ENCODE measurements at places on chromosomes 2 and 18.

- no peak for DNase-seq
Observed at GRCh38 chr18:6837904-6838303, 108.4 kb downstream of the ARHGAP28 start.

GRCh38 chr18:2994603-2995432 lies 18.1 kb downstream of the LPIN2 start:
- DNase-seq = no peak

DNA sequence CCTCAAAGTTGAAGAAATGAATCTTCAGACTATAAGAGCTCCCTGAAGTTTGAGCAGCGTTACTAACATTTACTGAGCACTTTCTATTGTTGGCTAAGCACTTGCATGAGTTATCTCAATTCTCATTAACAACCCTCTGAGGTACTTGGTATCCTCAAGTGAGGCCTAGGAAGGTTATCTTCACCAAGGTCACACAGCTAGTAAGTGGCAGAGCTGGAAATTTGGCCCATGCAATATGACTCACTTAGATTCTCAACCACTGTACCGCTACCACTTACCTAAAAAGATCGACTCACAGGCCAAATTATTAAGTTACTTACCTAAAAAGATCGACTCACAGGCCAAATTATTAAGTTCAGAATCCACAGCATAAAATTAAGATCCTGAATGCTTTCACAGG lies 8.7 kb upstream of the METAP1D start:
- no peak for DNase-seq

DNA sequence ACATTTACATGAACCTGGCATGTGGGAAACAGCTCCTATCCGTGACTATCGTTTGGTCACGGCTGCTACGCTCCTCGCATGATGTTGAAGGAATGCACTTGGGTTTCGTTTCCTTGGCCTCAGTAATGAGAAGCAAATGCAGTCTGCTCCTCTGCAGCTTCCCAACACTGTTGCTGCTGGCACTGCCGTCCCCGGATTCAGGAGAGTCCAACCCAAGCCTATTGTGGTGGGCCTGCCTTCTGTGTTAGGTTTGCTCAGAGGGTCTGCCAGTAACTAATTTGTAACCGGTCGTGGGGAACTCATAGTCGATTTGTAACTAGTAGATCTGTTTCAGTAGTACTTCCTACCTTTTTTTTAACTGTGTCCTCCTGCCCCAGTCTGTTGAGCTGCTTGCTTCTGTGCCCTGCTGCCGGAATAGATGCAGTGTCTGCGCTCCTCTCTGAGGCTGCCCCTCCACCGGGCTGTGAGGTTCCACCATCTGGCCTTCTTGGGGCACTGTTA lies 58.4 kb downstream of the WDSUB1 start:
- no peak for DNase-seq

- no peak for DNase-seq
Observed at GRCh38 chr2:172376505-172377125, 50.8 kb upstream of the ITGA6 start.

- peak; percentile 45 for DNase-seq
Observed at GRCh38 chr2:43312755-43313641, 86.6 kb upstream of the ZFP36L2 start.

- DNase-seq = no peak
Observed at GRCh38 chr2:173149491-173149890, 73.8 kb downstream of the MAP3K20 start.

DNA sequence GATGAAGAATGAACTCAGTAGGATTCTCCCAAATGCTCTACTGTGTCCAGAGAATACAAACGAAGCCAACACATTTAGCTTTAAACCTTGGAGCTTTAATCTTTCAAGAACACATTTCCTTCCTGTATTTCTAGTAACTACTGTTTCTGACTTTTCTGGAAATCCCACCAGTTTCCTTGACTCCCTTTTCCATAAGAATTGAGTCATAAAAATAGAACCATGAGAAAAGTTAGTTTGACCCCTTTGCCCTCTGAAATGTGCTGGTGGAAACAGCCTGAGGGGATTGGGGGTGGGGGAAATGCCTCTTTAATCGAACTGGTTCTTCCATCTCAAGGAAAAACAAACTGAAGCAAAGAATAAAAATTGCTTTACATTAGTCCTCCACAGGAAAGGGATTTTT lies 123.9 kb downstream of the TMEM17 start:
- DNase-seq = no peak

DNA sequence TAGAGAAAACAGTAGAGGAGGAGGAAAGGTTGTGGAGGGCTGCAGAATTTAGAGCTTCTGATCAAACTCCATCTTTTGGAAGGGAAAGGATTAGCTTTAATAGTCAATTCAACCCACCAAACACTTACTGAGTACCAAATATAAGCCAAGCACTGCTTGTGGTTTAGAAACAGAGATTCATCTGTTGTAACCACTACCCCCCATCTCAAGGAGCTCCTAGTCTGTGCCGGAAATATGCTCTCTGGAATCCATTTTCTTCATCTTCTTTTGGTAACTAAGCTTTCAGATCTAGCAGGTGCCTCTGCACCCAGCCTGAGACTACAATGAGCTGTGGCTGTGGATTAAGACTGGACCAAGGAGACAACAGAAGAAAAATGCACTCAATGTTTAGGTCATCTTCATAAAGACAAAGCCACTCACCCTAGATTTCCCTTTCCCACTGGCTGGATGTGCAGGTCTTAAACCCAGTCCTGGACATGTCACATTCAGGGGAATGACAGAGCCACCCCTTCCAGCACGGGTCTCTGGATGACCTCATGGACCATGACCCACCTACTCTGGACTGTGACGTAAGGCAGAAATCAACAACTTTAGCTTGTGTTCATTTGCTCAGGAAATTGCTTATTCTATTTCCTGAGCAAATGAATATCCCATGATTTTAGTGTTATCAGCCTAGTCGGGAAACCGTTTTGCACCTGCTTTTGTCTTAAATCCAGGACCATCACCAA lies 52.9 kb downstream of the EPB41L3 start:
- no peak for DNase-seq

- DNase-seq = no peak
Observed at GRCh38 chr2:128477026-128477820, 158.6 kb upstream of the HS6ST1 start.

DNA sequence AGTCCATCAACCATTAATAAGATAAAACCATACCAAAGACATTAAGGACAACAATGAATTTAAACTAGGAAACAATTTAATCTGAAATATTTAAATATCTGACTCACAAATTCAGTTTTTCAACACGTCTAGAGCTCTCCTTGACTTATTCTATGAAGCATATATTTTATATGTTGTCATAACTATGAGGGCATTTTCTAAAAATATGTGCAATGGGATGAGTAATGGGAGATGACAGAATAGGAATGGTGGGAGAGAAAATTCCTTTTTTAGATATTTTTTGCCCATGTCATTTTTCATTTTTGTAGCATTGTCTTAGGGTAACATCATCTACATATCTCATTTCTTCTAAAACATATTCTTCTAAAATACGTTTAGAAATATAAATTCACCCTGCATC lies 79.2 kb upstream of the CDH2 start:
- no peak for DNase-seq

DNA sequence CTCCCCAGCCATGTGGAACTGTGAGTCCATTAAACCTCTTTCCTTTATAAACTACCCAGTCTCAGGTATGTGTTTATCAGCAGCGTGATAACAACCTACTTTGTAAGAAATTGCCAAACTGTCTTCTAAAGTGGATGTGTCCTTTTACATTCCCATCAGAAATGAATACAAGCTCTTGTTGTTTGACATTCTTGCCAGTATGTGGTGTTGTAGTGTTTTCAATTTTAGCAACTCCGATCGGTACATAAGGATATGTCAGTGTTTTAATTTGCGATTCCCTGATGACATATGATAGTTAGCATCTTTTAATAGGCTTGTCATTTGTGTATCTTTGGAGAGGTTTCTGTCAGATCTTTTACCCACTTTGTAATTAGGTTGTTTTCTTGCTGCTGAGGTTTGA lies 1156.3 kb upstream of the CRIM1 start:
- no peak for DNase-seq

GRCh38 chr18:6625481-6625880 lies 104.0 kb upstream of the ARHGAP28 start:
- no peak for DNase-seq

GRCh38 chr2:138537170-138537915 lies 35.8 kb downstream of the SPOPL start:
- DNase-seq = no peak

DNA sequence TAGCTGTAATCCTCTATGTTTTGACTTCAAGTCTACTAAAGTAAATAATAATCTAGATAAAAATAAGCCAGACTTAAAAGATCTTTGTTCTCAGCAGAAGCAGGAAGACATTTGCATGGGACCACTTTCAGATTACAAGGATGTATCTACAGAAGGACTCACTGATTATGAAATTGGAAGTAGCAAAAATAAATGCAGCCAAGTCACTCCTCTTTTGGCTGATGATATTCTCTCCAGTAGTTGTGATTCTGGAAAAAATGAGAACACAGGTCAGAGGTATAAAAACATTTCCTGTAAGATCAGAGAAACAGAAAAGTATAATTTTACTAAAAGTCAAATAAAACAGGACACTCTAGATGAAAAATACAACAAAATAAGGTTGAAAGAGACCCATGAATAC lies 338.4 kb downstream of the ZNF804A start:
- no peak for DNase-seq

DNA sequence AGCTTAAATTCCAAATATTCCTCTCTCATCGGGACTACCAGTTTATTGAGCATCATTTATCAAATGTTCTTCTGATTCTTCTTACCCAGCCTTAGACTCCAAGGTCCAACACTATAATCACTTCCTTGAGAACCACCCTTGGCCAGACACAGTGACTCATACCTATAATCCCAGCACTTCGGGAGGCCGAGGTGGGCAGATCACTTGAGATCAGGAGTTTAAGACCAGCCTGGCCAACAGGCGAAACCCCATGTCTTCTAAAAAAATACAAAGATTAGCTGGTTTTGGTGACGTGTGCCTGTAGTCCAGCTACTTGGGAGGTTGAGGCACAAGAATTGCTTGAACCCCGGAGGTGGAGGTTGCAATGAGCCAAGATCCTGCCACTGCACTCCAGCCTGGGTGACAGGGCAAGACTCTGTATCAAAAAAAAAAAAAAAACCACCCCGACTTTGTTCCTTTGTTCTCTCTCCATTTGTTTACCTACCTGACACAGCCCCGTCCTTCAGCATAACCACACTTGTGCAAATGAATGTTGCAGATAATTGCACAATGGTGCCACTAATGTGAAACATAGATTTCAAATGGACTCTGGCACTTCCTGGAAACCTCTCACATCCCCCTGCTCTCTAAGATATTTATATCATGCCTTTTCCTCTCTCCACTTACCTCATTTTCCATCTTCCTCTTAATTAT lies 38.9 kb upstream of the LPIN2 start:
- no peak for DNase-seq

GRCh38 chr2:33408109-33408508 lies 68.3 kb upstream of the RASGRP3 start:
- DNase-seq = no peak

DNA sequence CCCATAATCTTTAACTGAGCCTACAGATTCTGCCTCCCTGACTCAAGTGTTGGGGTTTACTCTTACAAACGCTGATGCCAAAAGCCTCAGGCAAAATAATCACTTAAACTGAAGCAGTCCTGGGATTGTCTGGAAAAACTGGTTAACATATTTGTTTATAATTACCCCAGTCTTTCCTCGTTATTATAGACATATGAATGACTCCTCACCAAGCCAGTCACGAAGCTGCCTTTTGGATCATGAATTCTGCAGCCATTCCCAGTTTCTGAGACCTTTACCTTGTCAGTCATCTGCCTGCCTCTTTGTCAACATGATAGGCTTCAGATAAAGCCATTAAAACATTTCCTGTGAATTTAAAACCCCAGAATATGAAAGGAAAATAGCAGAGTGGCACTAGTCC lies 46.4 kb downstream of the MREG start:
- no peak for DNase-seq

DNA sequence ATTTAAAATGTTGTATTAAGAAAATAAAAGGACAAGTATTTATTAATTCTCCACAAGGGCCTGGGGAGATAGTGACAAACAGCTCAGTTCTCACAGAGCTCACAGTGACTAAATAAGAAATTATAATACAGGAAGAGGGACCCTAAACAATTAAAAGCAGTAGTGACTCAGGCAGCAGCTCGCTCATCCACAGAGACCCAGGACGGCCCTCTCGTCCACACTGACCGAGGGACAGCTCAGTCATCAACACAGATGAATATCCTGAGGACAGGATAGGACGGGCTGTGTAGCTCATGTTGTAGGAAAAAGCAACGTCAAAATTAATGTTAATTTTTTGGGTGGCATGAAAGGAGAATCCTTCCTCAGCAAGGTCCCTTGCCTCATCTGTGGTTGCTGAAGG lies 44.1 kb downstream of the PARD6G start:
- no peak for DNase-seq

GRCh38 chr2:122590524-122590923 lies 835.1 kb downstream of the TSN start:
- DNase-seq = no peak

DNA sequence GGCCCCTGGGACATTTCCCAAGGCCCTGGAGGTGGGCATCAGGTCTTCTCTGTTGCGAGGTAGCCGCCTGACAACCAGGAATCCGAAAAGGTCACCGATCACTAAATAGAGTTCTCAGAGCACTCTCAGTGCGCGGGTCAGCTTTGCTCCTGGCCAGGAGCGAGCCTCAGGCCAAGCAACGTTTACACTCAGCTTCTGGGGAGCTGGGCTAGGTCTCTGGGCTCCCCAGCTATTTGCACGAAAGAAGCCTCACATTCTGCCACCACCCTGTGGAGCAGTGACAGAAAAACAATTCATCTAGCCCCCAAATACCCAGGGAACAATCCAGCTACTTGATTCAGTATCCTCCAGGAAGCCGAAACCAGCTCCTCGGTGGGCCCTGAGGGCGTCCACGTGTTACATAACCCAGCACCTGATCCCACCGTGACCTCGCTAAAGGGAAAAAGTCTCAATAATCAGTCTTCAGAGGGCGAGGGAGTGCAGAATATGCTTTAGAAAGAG lies 3.3 kb downstream of the SH3BP4 start:
- DNase-seq = no peak

DNA sequence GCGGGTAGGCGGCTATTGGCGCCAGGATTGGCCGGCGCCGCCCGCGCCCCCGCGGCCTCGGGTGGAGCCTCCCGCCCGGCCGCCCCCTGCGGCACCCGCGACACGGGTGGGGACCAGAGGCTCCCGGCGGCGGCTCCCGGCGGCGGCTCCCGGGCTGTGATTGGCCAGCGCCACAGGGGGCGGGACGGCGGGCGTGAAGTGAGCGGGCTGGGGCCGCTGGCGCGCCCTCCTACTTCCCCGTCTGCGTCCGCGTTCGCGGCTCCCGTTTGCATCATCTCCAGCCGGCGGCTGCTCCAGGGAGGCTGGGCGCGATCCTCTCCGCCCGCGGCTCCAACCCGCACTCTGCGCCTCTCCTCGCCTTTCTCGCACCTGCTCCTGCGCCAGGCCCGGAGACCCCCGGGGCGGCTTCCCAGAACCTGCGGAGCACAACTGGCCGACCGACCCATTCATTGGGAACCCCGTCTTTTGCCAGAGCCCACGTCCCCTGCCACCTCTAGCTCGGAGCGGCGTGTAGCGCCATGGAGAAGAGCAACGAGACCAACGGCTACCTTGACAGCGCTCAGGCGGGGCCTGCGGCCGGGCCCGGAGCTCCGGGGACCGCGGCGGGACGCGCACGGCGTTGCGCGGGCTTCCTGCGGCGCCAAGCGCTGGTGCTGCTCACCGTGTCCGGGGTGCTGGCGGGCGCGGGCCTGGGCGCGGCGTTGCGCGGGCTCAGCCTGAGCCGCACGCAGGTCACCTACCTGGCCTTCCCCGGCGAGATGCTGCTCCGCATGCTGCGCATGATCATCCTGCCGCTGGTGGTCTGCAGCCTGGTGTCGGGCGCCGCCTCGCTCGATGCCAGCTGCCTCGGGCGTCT lies at the start of gene SLC1A4:
SLC1A4 (plus strand) TSS at position 274 of the 856 bp plus-strand sequence; CDS start at position 519, 245 bp downstream.
- DNase-seq = peak; percentile 86

Data from prostate gland (tissue), 2 donors.